Right kidney (tissue), 9 donors: ENCODE measurements at places on chromosomes 1 and 21.

- DNase-seq: no peak
These were observed 13.5 kb upstream of the B3GALT2 start for GRCh38 chr1:193199940-193200339.

DNA sequence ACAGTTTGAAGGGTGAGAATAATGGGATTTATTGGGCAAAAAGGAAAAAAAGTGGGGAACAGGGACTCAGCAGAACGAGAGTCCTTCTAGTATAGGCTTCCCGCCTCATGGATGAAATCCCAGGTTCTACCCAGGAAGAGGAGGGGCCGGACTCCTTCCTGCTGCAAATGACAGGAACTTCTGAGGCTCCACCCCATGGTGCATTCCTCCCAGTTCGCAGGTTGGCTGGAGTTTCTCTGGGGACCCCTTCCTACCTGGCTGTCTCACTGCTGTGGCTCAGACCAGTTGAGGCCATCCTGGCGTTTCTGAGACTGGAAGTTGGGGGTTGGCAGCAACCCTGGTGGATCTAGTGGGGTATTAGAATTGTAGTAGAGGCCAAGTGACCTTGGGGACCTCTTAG is 27.5 kb downstream of the CNIH3 start:
- DNase-seq: no peak

- DNase-seq: no peak
These were observed 613.3 kb downstream of the AJAP1 start for GRCh38 chr1:5267603-5268235.

- peak; percentile 47 for DNase-seq
These were observed 44.5 kb upstream of the CRNN start for GRCh38 chr1:152458384-152459185.

GRCh38 chr1:59409549-59409948 is 112.7 kb downstream of the FGGY start:
- DNase-seq: no peak
